ENCODE measurements at places on chromosomes 7 and 10.

DNA sequence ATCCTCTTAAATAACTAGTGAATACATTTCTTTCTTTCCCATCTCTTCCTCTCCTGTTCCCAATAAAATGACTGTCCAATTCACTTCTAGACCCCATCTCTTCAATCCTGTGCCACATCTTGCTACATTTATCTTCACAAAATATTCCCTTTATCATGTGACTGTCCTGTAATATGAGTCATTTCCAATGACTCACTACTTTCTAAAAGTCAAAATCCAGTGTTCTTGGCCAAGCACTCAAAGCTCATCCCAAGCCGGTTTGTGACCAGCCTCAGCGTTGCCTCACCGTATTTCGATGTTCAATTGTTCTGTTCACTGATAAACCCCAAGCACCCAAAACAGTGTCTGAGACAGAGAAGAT is 104.7 kb downstream of the PARD3 start:
- no peak for DNase-seq

- no peak for DNase-seq
These were observed 240.9 kb downstream of the THSD7A start for GRCh38 chr7:11591055-11591633.

DNA sequence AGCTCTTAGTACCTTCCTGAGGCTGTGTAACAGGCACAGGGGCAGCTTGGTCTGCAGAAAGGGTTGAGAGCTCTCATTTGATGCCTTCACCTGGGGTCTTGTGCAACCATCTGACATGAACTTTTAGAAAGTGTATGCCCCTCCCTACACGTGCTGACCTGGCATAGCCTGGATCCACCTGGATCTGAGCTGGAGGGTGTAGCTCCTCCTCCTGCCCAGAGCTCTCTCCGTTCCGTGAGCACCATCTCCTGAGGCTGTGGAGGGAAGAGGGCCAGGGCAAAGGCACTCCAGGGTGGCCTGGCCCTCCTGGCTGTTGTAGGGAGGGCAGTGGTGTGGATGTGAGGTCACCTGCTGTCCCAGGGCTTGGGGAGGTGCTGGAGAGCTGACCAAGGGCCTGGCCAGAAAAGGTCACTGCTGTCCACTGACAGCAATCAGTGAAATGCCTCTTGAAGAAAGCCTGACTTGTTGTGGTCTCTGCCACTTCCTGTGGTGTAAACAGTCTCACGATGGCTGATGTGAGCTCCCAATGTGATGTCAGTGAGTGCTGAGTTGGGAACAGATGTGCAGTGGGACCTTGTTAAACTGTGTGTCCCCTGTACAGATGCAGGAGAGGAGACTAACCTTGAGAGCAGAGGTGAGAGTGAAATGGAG is 23.0 kb downstream of the AMZ1 start:
- no peak for DNase-seq

DNA sequence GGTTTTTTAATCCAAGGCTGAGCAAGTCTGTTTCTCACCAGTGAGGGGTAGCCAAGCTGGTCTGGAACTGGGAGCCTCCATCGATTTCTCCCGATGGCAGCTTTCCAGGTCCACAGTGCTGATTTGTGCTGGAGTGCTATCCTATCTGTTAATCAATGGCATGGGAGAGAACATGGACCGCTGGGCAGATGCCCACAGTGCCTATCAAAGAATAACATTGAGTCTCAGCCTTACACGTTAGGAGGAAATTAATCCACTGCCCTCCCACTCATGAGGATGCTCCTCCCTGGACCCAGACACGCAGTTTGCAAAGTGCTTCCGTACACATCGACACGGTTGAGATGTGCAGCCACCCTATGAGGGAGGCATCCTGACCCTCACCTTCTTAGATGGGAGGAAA is 36.0 kb upstream of the CUX1 start:
- no peak for DNase-seq

GRCh38 chr7:30069096-30069867 is 41.1 kb downstream of the PLEKHA8 start:
- no peak for DNase-seq

DNA sequence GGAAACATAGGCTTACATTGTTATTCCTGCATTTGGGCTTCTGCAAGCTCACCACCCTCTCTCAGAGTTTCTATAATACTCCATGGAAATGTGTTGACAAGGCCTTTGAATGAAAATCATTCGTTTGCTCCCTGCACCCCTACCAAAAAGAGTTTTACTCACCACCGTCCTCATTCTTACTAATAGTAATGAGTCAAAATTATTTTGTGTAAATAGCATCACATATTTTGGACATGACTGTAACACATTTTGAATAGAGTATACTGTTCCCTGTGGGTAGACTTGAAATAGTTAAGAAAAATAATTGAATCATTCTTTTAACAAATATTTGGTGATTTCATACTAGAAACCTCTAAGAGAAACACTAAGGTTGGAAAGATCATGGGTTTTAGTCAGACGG is 84.6 kb downstream of the AKAP9 start:
- DNase-seq: no peak

DNA sequence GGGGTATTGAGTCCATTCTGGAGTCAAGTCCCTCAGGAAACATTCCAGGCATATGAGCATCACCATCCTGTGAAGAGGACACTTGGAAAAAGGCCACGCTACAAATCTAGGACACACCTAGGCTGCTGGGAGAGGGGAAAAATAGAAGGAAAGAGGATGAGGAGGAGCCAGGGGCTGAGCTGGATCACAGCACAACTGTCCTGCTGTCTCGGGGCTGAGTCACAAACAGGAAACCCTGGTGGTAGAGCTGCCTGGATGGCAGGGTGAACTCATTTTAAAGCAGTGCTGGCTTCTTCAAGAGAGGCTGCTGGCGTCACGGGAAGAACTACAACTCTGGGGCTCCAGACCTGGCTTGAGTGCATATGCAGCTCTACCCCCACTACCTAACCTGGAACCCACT is 151.5 kb downstream of the RNF216 start:
- peak; percentile 70 for DNase-seq

GRCh38 chr7:67637023-67637358 is 640.4 kb downstream of the TYW1 start:
- DNase-seq: no peak

DNA sequence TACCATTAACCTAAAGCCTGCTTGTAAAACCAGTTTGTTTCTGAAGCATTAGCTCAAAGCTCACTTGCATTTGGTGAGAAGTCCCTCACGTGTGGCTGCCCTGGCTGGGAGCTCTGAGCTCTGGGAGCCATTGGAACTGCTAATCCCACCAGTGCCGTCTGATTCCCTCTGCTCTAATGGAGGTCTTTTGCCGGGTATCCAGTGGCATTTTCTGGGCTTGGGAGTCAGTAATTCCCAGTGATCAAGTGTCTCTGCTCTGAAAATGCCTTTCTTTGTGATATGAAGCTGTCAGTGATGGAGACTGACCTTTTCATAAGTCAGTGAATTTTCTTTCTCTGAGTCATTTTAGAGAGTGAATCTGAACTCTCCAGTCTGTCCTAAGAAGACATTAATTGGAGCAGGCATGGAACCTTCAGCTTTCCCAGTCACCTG is 36.9 kb upstream of the FAM20C start:
- no peak for DNase-seq

DNA sequence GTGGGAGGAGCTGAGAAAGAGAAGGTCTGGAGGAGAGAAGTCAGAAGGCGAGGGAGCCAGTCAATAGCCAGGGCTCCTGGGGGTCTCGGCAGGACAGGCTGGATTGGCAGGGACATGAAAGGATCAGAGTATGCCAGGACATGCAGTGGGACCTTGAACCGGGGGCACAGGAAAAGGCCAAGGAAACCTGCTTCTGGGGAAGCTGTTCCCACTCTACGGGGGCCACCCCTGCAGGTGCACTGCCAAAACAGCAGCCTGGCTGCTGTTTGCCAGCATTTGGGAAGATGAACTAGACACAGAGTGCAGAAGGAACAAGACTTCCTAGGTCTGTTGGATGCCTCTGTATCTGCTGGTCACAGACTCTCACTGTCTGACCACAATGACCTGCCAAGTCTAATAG is 194.9 kb upstream of the PRSS58 start:
- no peak for DNase-seq

DNA sequence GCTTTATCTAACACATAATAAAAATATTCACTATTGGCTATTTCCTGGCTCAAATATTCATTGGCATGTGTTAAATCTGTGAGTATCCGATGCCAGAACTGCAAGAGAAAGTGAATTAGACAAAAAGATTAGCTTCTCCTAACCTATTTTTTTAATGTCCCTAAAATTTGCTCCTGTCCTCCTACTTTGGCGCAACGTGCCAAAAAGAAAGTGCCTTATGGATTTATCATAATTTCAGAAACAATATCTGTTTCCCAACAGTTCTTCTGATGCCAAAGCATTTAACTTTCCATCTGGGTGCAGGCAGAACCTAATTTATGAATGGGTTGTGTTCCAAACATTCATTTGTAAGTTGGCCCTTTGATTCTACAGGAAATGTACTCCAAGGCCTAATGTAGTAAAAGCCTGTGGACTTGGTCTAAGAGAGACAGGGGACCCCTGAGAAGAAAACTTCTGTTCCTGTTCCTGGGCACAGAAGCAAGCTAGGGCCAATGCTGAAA is 15.4 kb downstream of the PIP4K2A start:
- no peak for DNase-seq

DNA sequence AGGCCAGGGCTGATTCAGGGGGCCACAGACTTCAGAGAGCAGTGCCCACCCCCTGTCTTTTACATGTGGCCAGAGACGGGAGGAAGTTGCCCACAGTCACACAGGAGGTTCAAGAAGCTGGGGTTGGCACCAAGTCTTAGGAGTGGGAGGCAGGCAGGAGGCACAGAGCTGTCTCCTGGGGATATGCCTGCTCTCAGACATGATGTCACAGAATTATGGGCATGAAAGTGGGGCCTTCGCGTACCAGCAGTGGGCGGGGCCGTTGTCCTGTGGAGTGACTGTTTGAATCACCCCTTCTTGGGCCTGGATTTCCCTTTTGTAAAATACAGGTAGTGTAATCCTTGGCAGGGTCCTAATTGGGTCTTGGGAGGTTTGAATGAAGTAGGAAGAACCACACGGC is 81.2 kb upstream of the PPIF start:
- DNase-seq: no peak

DNA sequence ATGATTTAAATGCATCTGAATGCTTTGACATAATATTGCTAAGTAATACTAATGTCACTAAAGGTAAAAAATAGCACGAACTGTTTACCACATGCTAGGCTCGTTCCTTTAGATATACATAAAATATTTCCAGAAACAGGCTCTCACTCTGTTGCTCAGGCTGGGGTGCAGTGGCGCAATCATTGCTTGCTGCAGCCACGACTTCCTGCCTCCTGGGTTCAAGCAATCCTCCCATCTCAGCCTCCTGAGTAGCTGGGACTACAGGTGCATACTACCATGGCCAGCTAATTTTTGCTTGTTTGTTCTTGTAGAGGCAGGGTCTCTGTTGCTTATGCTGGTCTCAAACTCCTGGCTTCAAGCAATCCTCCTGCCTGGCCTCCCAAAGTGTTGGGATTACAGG is 183.3 kb downstream of the SGMS1 start:
- DNase-seq: no peak

DNA sequence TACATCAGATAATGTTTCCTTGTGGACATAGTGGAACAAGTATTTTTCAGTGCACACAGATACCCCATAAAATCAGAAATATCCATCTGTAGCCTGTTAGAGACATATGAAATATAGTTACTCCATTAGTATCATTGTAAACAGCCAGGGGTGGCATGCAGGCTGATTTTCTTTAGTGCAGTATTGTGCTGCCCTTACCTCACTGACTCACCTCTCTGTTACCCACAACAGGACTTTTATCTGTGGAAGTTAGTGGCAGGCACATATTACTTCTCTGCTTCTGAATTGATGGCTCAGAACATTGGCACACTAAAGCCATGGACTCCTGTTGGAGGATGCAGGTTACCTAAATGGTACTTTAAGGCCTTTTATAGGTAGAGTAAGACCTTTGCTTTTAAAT is 70.0 kb downstream of the SLC25A40 start:
- no peak for DNase-seq

DNA sequence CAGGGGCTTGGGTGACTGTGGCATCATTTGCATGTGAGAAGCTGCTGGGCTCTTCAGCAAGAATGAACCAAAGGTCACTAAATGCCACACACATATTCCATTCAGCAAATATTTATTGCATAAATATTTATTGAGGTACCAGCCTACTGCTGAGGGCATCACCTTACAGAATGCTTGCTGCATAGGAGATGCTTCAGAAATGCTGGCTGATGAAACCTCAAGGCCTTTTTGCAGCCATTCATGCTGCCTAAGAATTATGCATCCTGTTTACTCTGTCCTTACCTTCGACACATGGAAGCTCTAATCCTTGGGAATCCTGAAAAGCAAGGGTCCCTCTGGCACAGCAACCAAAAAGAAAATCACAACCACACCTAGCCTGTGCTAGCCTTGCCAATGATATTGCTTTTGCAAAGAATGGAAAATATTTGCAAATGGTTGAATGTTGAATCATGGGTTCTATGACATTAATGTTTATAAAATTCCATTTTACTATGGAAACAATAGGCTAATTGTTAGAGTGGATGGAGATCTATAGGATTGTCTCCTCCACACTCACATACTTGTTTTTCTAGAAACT is 79.6 kb downstream of the PCGF5 start:
- DNase-seq: no peak

DNA sequence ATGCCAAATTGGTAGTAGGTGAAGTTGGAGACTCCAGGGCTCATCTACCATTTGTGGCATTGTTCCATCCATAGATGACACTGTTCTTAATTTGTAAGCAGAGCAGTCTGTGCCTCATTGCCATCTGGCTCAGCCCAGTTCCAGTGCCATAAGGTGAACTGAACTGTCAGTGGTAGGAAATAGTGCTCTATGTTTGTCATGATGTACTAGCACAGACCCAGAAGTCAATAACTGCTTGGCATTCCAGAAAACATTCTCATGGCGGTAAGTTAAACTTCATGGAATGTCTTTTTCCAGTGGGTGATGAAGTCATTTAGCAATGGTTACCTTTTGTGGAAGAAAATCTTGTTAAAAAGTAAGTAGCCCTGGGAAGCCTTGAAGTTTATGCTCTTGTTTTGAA is 302.7 kb downstream of the SUGCT start:
- DNase-seq: peak; percentile 92

DNA sequence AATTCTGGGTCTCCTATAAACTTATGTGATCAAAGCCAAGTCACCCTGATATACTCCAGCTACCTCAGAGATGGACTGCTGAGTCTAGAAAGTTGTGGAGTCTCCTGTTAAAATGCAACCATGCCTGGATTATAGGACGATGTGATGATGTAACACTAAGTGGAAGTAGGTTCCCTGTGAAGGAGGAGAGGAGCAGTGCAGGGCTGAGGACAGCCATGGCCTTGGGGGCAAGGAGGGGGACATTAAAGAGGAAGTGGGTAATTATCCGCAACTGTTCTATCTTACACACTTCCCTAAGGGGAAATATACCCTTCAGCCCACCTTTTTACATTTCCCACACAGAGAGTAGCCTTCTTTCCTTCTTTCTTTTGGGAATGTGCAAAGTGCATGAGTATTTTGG is 63.8 kb downstream of the MTPN start:
- DNase-seq: no peak
